ENCODE measurements at places on chromosomes 6 and 20.

DNA sequence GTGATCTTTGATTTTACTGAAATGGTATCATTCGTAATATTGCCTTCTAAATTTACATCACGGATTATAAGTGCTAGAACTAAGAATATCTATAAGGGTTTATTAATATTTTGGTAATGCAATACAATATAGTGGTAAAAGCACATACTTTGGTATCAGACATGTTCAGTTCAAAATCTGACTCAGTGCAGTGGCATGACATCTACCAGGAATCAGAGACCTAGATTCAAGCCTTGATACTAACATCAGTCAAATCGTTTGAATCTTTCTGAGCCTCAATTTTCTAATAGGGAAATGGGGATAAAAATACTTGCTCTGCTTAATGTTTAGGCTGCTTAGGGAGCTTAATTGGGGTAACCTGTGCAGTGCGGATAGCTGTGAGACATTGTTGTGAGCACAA, 488.0 kb downstream of the BCKDHB start:
- no peak for DNase-seq

DNA sequence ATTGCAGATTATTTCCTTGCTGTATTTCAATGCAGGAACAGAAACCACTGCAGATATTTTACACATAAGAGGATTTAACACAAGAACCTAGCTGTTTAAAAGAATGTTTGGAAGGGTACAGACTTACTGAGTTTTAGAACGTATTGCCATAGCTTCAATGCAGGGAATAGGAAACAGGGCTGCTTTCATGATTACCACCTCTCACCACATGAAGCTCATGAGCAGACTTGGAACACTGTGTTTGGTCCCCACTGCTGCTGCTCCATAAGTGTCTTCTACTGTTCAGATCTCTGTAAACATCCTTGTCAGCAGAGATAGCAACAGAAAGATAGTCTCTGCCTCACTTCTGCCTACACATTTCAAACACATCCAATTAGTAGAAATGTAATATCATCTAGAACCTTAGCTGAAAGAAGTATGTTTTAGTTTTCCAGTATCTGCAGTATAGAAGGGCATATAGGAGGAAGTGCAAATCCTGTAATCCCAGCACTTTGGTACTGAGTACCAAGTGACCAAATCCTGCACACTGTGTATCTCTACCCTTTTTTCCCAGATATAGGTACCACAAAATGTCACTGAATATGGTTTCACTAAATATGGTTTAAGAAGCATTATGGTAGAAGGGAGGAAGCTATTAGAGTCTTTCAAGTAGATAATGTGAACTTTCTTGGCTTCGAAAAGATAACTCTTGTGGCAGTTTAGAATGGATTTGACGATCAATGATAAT, 51.9 kb downstream of the STXBP5 start:
- DNase-seq, result no peak

DNA sequence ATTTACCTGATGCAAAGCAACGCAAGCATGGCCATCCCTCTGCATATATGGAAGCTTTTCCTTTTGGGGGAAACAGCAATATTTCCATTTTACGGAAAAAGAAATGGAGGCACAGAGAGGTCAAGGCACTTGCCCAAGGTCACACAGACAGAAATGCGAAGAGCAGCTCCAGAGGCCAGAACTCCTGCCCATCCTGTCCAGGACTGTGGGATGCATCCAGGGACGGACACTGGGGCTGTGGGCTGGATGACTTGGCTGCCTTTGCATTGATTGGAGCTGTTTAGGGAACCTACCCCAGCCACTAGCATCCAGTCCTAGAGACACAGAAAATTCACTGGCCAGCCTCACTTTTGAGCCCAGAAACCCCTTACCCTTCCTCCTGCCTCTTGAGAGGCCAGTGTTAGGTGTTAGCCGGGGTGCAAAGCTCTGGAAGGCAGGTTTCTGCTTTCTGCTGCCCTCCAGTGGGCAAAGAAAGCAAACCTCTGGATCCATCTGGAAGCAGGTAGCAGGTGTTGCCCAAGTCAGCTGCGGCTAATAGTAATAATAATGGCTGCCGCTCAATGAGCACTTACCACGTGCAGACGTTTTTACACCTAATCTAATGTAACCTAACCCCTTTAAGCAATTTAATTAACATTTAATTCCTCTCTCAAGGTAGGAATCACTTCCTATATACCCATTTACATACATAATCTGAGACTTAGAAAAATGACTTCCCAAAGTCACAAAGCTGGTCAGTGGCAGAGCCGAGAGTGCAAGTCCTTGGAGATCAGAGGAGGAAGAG, 31.7 kb upstream of the CCN5 start:
- peak; percentile 63 for DNase-seq

DNA sequence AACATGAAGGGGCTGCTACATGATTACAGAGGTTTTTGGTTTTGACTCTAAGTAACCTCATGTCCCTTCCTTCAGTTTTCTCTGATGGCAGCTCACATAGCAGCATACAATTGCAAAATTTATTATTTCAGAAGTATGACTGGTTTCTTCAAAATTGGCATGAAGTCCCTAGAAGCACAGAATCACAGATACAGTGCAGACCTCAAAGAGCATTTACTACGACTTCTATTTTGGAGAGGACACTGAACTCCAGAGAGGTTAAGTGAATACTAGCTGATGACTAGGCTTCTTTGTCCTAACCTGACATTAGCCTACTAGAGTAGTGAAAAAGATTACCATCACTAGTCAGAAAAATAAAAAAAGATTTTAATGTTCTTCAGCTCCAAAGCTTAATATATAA, 664.3 kb downstream of the RFPL4B start:
- no peak for DNase-seq

DNA sequence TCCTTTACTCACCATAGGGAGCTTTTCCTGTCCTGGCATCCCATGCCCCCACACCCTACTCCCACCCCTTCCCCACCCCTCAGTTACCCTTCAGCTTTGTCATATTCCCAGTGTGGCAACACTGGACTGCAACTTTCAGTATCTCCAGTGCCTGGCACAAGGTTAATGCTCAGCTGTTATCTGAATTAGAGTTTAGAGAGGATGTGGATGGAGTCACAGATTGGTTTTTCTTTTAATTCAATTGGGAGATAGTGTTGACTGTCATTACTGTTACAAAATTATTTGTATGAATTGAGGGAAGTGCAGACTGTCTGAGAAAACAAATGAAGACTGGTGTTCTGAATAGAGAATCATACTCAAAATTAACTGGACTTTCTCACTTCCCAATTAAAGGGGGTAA, 89.9 kb downstream of the TULP4 start:
- DNase-seq, result no peak

- DNase-seq, result no peak
These were observed 851.2 kb upstream of the EYS start for GRCh38 chr6:66558189-66558588.

DNA sequence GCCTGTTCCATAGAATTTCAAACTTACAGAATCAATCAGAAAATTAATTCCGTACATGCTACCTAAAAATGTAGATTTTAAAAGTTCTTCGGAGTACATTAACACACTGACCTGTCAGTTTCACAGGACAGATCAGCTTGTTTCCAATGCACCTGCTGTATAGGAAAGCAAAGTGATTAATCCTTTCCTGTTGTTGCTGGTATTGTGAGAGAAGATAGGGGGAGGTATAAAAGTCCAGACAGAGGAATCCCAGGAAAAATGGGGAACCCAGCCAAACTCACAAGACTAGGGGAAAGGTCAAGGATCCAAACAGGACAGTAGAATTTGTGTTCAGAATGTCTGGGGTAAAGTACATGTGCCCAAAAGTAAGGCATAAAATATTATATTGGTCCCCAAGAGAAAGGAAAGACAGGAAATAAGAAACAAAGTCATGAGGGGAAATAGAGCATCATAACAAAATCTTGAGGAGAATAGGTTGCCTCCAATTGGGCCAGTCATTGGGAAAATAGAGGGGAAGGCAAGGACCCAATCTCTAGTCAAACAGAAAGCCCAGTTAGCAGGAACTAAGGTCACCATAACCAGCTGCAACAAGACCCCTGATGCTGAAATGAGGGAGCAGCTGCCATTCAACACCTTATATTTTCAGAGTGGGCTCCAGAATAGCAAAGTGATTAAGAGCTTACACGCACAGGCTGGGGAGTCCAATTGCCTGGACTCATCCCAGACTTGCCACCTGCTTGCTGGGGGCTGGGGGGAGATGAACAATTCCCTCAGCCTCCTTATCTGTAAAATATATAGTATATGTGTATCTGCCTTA, 10.3 kb downstream of the FILIP1 start:
- no peak for DNase-seq
